ENCODE measurements at places on chromosomes 1 and 21.

DNA sequence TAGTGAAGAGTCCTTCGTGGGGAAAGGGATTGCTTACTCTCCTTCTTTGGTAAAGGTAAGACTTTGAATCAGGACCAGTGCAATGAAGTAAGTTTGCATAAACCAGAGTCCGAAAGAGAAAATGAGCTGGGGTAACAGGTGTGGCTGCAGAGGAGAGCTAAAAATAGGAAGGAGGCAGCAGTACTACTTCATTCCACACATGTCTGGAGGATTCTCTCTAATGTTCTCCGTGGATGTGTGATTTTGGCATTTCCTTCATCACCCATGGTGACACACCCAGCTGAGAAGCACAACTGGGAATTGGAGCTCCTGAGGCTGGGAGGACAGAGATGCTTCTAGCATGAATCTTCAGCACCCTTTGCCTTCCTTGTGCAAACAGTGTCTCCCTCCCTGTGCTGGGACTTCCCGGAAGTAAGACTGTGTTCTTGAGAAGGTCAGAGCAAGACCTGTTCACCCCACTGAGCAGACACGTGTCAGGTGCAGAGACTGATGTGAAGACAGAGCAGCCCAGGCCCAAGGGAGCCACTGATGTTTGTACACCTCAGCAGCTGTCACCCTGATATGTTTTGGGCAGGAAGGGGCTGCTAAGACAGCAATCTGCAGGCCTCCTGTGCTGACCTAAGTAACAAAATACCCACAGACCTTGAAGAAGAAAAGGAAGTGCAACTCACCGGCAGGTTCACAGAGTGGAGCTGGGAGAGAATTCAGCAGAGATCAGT is 13.3 kb downstream of the FCRL1 start:
- no peak for DNase-seq

- DNase-seq, result no peak
Measured at GRCh38 chr1:107692580-107693345, 272.2 kb downstream of the VAV3 start.

DNA sequence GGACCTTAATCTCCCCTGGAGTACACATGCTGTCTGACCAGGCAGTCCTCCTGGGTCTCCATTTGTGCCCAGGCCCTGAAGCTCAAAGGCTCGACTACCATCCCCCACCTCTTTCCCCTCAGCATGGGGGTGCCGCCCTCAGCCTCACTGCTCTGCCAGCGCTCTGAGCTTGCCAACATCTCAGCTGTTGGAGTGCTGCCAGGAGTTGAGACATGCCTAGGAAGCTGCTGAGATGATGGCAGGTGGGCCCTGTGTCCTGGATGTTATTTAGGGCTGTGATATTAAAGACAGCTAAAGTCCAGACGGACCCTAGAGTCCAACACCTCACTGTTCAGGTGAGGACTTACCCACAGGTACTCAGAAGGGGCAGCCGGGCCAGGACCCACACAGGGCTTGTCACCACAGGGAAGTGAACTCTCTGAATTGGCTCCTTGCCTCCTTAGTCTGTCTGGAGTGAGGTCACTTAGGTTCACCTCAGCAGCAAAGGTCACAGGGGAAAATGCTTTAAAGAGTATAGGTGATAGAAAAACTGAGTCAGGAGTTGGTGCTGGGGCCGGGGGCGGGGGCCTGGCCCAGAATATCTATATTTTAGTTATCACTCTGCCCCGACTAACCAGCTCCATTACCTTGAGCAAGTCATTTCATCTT is 19.7 kb upstream of the KCNC4 start:
- DNase-seq, result no peak

- DNase-seq, result no peak
Measured at GRCh38 chr1:116496380-116496779, 74.4 kb downstream of the CD58 start.

- no peak for DNase-seq
Measured at GRCh38 chr1:237705462-237705861, 185.3 kb downstream of the ZP4 start.

DNA sequence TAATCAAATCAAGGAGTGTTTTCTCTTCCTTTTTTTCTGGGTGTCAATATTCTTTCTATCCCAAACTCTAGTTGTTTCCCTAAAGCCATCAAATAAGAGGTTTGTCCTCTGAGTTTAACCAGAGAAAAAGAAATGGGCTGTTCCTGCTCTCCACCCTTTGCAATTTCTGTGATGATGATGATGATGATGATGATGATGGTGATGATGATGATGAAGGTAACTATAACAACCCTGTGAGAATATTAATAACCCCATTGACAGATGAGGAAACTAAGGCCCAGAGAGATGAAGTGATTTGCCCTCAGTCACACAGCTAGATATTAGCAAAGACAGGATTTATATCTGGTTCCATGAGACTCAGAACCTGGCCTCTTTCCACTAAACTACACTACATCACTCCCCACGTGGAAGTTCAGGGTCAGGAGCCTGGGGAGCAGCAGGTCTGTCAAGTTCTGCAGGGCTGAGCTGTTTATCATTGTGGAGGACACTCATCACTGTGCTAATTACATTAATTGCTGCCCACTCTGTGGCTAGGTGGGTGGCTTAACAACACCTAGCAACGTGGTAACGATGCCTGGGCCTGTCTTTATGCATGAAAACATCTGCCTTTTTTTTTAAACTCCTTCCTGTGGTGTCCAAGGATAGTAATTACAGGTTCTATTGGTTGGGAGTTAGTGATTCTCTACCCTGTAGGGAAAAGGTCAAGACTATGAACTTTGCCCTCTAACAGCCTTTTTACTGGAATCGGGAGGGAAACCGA is 19.0 kb upstream of the JUN start:
- DNase-seq, result no peak

DNA sequence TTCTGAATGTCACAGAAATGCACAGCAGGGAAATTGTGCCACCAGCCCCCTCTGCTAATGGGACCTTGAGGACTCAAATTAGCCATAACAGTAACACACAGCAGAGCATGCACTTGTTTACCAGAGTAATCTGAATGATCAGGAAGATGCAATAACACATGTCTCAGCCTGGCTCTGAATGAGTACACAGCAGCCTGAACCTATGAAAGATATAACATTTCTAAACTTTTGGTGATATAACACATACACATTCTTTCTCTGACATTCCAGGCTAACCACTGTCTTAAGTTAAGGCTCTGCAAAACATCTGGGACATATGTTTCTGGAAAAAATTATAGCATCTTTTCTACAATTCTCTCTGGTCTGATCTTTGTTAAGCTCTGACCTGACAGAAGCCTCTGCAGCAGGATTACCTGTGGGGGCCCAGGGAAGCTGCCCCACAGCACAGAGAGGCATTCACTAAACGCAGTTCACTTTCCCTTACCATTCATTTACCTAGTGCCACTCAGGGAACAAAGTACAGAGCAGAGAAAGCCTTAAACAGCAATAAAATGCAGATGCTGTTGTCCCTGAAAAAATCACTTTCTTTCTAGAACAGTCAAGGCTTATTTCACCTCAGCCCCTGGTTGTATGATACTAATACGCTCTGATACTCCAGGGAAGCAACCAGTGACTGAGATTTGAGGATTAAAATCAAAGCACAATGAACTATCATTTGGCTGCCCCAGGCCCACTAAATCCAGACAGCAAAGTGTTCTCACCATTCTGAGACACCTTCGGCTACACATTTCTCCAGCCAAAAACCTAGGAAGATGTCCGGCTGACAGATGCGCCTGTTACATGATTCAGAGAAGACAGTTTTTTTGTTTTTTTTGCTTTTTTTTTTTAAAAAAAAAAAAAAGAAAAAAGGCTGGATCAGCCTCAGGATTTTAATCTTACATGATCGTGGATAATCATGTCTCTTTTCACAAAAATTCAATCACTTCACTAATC is 54.0 kb upstream of the CNN3 start:
- no peak for DNase-seq

GRCh38 chr1:10170239-10170574 is 40.2 kb upstream of the KIF1B start:
- DNase-seq, result no peak

- no peak for DNase-seq
Measured at GRCh38 chr1:97827887-97828286, 92.9 kb downstream of the DPYD start.

DNA sequence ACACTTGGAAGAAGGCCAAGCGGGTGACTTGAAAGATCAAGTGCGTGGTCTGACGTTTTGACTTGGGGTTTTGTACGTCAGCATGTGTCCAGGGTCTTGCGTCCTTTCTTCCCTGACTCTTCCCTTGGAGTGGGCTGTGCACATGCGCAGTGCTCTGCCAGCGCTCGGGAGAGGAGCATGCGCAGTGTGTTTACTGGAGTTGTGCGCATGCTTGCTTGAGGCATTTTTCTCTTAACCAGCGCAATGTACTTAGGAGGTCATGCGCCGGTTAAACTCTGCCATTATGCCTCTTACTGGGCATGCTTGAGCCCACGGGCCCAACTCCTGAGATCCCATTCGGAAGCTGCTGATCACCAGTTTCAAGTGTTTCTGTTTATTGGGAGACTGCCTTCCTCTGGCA is 242.5 kb upstream of the AJAP1 start:
- no peak for DNase-seq

DNA sequence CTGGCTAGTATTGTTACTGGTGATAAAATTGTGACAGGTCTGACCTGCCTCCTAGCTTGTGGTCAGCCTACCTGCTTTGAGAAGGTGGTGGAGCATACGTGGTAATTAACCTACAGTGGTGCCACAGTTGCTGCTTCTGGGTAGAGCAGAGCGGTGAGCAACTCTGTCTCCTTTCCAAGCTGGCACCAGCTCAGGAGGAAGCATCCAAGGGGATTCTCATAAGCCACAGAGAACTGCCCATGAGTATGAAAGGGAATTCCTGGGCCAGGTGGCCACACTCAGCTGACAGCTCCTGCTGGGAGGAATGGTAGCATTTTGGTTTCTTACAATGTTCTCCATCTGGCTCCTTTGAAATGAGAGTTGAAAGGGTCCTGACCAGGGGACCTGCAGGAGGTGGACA is 39.4 kb downstream of the ATP2B4 start:
- DNase-seq, result no peak

DNA sequence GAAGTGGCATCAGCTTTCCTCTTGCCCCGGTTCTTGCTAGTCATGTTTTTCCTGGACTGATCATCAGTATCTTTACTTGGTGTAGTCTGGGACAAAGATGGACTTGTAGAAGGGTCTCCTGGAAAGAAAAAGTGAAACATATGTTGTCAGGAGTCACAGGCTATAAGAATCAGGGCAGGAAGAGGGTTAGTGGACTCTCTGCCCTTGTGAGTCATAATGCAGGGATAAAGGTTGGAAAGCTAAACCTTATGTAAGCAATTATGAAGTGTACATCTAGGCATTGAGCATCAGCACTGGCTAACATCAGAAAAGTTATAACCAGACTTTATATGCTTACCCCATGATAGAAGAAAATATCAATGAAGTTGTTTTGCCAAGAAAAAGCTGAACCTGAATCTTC is 51.2 kb downstream of the XKR8 start:
- DNase-seq, result no peak

DNA sequence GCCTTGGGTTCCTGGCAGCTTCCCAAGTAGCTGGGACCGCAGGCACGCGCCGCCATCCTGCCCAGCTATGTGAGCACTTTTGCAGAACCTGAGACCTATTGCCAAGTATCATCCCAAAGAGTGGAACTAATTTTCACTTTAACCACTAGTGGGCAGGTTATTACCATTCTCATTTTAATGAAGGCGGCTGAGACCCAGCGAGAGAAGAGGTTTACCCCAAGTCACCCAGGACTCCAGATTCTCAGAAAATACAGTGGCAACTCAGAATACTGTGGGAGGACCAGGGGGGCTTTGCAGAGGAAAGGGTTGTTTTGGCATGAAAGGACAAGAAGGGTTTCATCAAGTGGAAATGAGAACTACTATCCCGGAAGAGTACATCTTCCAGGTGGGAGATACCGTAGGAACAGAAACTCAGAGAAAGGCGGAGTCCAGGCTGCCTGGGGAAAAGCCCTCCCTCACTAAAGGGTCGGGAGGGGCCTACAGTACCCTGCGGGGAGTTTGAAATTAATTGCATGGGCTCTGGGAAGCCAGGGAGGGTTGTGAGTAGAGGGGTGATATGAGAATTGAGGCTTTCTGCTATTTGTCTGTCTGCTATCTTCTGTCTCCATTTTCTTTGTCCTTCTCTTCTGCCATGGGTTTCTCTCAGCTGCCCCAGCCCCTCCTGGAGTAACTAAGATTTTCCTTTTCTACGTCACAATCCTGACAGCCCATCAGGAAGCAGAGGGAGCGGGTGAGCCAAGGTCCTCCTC is 7.2 kb upstream of the SEMA4A start:
- DNase-seq, result peak; percentile 80

DNA sequence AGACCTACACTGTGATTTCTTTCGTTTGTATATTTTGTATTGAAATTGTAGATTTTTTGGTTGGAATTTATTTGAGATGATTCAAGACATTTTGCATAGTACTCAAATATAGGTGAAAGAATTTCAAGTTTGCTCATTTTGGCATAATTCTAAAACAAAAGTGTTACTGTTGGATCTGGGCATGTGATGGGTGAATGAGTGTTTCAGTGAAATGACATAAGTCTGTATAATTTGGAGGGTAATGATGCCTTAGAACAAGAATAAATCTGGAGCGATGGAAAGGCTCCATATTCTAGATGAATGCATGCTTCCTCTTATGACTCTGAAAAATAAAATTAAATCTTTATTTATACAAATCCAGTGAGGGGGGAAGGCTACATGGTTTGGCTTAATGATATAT is 41.0 kb downstream of the NFIA start:
- no peak for DNase-seq

DNA sequence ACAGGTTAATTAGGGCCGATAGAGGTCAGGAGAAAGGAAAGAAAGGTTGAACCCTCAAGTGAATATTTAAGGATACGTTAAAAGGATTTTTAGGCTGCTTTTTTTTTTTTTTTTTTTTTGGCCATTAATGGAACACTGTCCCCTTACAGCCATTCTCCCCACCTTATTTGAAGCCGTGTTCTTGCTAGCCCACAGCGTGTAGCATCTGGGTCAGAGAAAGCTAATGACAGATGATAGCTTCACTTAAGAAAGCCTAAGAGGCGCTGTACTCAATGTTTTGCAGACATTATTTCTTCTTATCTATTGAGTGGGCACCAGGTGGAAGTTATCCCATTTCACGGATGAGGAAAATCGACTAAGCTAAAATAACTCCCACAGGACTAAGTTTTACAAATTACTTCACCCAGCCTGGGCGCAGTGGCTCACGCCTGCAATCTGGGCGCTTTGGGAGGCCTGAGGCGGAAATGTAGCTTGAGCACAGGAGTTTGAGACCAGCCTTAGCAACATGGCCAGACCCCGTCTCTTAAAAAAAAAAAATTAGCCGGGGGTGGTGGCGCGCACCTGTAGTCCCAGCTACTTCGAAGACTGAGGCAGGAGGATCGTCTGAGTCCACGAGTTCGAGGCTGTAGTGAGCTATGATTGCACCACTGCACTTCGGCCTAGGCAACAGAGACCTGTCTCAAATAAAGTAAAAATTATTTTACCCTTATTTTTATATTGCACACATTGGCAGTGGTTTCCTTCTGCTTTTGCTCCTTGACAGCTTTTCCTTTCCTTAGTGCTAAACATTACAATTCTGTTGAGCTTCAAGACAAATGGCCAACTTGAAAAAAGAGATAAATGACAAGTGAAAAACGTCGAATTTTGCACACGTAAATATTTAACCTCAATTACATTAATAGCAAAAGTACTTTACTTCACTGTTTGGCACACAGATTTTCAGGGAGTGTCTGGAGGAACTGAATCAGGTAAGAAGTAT is 1.1 kb upstream of the PHTF1 start:
- DNase-seq, result no peak

- no peak for DNase-seq
Measured at GRCh38 chr1:236421022-236421421, 26.9 kb downstream of the EDARADD start.

- DNase-seq, result no peak
Measured at GRCh38 chr1:112342558-112342957, 53.5 kb upstream of the CTTNBP2NL start.

Data from smooth muscle cell of the brain vasculature (primary cell).